Cardiac muscle cell (in vitro differentiated cells and primary cell): ENCODE measurements at places on chromosomes 1 and 21.
A peak's percentile ranks its signal among the peaks of the same experiment; 100 is the strongest.

GRCh38 chr1:243483071-243483771 is 227.4 kb downstream of the SDCCAG8 start:
- DNase-seq: peak; percentile 43

GRCh38 chr1:63498106-63498505 is 24.9 kb downstream of the ITGB3BP start:
- DNase-seq: no peak

DNA sequence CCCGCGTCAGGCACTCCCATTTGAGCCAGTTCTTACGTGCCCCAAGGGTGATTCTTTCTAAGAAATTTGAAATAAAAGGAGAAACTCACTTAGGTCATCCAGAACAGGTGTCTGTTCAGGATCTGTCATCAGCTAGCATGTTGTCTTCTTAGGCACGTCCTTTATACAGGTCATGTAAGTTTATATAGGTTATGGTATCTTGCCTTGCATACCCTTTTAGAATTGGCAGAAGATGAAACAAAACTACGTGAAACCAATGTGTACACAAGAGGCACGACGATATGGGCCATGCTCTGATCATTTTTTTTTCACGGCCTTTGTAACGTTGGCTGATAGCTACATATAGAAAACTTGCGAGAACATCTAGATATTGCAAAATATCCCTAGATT is 579 bp upstream of the GTF2B start:
- DNase-seq: no peak

- DNase-seq: no peak
Observed at GRCh38 chr1:12775443-12775842, 1.9 kb downstream of the PRAMEF12 start.

- no peak for DNase-seq
Observed at GRCh38 chr1:6660415-6661049, 35.9 kb downstream of the THAP3 start.

DNA sequence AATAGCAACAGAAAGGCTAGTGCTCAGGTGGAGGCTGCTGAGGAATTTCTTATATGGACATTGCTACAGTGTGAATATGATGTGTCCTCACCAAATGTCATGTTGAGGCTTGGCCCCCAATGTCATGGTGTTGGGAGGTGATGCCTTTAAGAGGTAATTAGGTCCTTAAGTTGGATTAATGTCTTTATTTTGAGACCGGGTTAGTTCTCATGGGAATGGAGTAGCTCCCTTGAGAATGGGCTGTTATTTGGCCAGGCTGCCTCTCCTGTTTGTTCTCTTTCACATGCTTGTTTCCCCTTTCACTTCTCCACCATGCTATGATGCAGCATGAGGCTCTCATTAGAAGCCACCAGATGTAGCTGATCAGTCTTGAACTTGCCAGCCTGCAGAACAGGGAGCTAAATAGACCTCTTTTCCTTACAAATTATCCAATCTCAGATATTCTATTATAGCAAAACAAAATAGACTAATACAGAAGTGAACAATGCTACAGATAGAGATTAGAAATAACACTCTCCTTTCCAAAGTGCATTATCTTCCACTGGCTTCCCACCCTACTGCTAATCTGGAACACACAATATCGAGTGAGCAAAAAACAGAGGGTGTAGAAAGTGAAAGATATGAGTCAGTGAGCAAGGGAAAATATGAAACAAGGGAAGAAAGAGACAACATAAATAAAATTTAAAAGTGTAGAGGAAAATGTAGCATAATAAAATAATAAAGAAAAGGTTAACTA is 160.2 kb downstream of the NTMT2 start:
- no peak for DNase-seq

GRCh38 chr21:45041351-45041805 is 33.0 kb upstream of the ADARB1 start:
- peak; percentile 96 for DNase-seq

- DNase-seq: no peak
Observed at GRCh38 chr1:227996187-227996950, 10.4 kb upstream of the WNT3A start.

DNA sequence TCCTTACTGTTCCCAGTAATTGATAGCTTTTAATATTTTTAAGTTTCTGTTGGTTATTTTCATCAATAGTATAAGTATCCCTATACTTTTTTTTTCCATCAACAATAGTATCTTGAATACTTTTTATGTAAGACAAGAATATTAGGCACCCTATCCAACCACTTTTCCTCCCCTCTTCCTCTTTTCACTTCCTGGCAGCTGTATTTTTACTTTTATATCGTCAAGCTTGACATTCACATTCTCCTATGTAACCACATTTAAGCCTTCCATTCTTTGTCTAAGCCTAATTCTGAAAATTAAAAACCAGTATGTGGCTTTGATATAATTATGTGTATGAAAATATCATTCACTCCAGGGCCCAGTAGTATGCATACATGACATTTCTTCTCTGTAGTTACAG is 9.3 kb downstream of the TMEM39B start:
- DNase-seq: no peak

- DNase-seq: peak; percentile 7
Observed at GRCh38 chr1:80540149-80540548, 1260.6 kb upstream of the ADGRL2 start.
